ENCODE measurements at places on chromosomes 11 and 22.
A peak's percentile ranks its signal among the peaks of the same experiment; 100 is the strongest.

DNA sequence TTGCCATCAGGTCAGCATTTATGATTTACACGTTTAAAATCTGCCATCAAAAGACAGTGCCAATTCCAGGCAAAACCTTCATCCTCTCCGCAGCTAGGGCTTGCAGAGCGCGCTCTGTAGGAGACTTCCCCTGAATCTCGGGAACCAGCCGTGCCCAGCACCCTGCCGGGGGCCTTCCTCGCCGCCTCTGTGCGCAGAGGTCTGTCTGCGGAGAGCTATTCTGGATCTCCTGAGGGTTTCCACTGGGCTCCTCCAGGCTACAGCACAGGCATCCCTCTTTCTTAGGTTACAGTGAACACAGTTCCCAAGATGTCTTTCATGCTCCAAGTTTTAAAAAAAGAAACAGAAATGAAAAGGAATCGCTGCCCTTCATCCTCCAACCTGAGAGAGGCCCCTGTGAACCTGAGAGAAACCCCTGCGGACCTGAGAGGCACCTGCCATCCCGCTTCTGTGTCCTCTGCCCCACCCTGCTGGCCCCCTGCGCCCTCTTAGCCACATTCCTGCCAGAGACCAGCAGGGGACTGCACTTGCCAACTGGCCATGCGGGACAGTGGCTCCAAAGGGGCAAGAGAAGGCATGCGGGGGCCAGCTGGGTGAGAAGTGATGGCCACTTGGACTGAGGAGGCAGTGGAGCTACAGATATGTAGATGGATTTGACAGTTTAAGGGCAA lies 16.1 kb downstream of the TP53AIP1 start:
- no peak for DNase-seq

GRCh38 chr11:86050196-86050709 lies 18.6 kb downstream of the PICALM start:
- no peak for DNase-seq

DNA sequence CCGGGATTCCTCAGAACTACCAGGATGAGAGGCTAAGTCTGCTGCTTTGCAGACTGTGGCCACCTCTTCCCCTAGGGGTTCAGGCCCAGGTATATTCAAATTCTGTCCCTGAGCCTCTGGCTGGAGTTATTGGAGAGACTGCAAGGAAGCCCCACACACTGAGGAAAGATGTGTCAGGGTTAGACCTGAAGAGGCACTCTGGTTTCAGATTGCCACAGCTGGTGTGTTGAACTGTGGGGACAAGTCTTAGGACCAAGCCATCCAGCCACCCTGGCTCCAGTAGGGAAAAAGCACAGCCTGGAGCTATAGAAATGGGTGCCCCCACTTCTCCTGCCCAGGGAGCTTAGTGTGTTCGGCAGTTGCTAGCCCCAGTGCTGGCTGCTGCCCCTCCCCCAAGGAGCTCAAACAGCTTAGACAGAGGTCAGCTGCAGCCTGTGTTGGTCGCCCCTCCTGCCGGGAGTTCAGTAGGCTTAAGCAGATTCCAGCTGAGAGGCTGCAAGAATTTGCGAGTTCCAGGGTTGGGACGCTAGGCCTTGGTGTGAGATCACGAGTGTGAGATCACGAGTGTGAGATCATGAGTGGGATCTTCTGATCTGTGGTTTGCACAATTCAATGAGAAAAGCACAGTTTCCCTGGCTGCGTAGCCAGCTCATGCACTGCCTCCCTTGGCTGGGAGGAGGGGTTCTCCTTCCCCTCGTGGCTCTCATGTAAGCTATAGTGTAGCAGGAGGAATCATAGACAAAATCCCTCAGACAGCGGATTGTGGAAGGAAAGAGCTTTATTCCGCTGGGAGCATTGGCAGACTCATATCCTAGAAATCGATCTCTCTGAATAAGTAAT lies 552.1 kb upstream of the CHORDC1 start:
- no peak for DNase-seq

DNA sequence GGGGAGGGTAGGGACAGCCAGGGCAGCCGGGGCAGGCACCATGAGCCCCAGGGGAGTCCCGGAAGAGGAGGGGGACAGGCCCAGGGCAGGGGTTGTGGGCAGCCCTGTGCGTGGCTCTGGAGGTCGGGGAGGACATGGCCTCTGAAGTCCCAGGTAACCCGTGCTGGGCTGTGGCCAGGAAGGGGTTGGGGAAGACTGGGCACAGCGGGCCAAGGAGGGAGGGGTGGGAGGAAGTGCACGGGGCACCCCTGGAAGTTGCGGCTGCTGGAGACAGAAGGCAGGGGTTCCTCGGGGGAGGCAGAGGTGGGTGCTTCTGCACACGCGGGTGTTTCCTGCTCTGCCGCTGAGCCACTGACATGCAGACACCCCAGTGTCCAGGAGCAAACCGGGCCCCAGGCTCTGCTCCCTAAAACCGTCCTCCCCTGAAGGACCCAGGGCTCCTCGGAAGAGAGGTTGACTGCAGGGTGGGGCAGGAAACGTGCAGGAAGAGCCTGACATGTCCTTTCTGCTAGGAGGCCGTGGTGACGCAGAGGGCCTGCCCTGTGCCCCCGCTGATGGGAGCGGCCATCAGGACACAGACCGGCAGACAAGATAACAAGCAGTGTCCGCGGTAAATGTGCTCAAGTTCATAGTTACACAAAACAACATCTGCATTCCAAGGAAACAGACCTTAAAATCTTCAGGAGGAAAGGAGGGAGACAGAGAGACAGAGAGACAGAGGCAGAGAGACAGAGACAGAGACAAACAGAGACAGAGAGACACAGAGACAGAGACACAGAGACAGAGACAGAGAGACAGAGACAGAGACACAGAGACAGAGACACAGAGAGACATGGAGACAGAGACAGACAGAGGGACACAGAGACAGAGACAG lies 5.7 kb downstream of the TNNI2 start:
- DNase-seq = no peak

DNA sequence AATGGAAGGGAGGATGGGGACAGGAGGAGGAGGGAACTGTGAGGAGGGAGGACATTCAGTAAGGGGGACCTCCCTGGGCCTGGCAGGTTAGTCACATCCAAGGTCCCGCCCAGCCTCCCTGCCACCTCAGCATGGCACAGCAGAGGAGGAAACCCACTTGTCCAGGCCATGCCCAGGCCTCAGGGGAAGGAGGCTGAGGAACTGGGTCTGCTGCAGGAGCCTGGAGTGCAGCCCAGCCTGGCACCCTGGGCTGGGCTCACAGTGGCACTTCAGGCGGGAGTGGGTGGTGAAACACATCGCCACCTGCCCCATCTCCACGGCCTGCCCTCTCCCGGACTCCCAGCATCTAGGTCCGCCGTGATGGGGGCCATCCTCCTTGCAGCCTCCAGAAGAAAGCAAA lies 17.2 kb upstream of the KLHL35 start:
- no peak for DNase-seq

DNA sequence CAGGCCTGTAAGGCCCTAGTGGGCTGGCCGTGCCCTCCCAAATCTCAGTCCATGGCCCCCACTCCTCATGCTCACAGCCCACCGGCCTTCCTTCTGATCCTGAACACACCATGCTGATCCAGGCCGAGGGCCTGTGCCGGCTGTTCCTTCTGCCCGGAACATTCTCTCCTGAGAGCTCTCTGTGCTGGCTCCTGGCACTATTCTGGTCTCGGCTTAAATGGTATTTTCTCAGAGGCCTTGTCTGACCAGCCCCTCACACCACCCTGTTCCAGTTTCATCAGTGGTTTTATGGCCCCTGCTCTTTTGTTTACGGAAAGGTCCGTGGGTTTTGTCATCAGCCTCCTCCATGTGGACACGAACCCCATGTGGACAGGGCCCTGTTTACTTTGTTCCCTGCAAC lies 22.0 kb downstream of the SPTBN2 start:
- DNase-seq = no peak

DNA sequence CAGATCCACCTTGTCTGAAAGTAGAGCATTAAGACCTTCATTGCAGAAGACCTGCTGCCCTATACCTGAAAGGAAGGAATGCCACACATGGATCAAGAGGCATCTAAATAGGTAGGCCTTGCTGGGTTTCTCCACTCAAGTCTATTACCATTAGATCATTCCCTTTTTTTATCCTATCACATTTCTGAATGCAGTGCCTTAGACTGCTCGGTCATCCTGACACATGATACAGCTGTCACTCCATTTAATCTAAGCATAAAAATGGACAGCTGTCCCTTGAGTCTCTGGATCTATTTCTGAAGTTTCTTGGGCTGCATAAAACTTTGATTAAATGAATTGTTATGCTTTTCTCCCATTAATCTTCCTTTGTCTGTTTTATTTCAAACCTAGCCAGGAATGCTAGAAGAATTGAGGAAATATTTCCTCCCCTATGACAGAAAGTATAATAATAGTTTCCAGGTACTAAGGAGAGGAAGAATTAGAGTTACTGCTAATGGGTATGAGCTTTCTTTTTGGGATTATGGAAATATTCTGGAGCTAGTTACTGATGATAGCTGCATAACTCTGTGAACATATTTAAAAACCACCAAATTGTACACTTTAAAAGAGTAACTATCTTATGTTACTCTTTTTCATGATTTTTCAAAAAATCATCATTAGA lies 88.0 kb downstream of the DLG2 start:
- DNase-seq = no peak

DNA sequence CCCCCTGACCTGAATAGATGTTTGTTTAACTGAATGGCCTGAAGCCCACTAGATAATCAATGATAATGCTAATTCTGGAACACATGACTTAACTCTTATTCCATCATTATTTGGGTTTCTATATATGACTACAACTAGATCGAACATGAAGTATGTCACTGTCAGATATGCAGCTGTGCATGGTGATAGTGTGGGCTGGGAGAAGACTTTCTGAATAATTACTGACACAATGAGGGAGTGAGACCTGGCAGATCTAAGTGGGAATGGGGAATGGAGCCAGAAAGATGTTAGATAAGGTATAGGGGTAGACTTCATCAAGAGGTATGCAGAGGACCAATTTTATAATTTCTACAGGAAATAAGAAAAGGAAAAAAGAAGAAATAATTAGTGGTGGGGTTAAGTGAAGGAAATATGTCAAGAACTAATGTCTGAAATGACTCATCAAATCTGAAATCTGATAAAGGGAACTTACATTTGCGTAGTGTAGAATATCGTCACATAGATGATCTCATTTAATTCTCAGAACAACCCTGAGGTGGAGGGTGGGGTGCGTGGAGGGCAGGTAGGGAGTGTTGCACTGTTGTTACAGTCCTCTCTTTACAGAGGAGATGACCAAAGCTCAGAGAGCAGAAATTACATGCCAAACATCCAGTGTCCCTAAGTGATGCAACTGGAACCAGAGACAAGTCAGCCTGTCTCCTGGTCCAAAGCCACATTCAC lies 68.2 kb upstream of the EED start:
- peak; percentile 60 for DNase-seq

GRCh38 chr22:23402275-23403151 lies 177.6 kb downstream of the IGLL1 start:
- DNase-seq = peak; percentile 87

GRCh38 chr11:92843455-92843854 lies 126.0 kb upstream of the MTNR1B start:
- no peak for DNase-seq

DNA sequence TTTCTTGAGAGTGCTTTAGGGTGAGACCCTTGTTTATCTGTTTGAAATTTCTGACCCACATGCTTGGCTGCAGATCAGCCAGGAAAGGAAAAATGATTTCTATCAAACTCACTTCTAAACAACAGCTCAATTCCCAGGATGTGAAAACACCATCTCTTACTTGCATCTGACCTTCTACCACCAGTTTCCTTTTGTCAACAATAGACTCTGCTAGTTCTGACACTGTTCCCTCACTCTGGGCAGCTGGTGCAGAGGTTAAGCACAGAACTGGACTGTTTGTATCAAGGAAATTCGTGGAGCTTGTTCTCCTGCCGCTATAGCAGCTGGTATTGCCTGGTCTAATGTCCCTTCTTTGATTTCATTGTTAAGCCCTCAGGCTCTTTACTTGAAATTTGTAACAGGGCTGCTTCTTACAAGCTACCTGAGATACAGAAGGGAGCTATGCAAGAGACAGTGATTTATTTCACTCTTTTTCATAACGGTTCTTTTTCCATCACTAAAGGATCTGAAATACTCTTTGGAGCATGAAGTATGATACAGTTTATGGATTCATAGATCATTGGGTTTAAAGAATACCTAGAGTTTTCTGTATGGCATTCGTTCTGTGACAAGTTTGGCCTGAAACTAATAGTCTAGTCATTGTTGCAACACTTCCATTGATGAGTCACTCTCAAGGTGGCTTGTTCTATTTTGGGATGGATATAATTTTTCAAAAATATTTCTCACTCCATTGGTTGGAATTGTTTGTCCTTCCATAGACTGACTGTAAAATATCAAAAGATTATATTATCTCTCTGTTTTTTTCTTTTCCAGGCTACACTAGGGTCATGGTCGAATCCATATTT lies 178.2 kb upstream of the ZC3H12C start:
- DNase-seq = no peak

DNA sequence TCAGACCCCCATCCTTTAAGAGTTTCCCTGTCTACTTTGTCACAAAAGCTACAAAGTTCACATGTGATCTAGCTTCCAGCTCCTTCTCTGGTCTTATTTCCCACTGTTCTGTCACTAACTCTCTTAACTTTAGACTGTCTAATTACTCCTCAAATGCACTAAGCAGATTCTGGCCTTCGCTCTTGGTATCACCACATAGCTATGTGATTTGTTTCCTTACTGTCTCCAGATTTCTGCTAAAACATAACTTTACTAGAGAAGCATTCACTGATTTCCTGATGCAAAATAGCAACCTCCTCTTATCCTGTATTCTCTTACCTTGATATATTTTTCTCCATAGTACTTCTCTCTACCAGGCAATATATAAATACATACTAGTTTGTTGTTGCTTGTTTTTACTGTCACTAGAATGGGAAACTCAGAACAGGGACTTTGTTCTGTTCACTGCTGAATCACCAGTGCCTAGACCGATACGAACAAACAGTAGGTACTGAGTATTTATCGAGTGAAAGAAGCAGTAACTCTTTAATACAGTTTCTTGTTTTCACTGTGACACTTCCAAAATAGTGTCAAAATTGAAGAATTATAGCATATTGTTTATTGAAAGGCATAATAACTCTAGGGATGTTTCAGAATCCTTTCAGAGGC lies 205.6 kb downstream of the DDX10 start:
- DNase-seq = no peak

- no peak for DNase-seq
These were observed 33.0 kb upstream of the PAK1 start for GRCh38 chr11:77506857-77507256.

DNA sequence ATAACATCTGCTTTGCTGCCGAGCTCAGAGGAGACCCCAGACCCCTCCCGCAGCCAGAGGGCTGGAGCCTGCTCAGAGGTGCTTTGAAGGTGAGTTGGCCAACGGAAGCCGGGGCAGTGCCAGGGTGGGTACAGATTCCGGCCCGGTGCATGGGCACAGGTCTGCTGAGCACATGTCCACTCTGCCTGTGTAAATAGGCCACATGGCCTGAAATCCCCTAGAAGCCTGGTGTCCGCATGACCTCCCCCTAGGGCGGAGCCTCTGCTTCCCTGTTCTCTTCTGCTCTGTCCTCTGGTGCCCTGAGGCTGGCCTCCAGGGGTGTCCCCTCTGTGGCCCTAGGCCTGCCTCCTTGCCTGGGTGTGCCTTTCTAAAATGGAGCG lies 19.6 kb upstream of the TXNRD2 start:
- no peak for DNase-seq
